ENCODE measurements at places on chromosomes 4 and X.

DNA sequence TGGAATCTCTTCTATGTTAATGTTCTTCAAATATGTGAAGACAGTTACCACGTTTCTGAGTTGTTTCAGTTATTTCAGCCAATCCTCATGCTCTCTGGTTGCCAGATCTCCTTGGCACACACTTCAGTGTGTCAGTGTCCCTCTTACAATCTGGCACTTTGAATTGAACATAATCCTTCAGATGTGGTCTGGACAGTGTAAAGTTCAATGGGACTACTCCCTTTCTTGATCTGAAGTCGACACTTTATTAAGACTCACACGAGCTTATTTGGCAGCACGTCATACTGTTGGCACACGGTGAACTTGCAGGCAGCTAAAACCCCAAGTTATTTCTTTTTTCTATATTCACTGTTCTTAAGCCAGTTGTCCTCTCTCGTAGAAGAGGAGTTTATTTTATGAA is 28.2 kb downstream of the ARSJ start:
- no peak for DNase-seq

- DNase-seq, result no peak
Measured at GRCh38 chrX:6383488-6383887, 151.4 kb downstream of the VCX3A start.

- DNase-seq, result no peak
Measured at GRCh38 chr4:174260099-174260498, 23.4 kb downstream of the FBXO8 start.

GRCh38 chr4:81039351-81039972 is 9.0 kb downstream of the BMP3 start:
- no peak for DNase-seq

- DNase-seq, result no peak
Measured at GRCh38 chr4:149344436-149344835, 471.2 kb downstream of the IQCM start.

GRCh38 chr4:177968817-177969442 is 526.7 kb upstream of the AGA start:
- no peak for DNase-seq

GRCh38 chrX:97594646-97595224 is 711.0 kb downstream of the RPA4 start:
- DNase-seq, result no peak
